ENCODE measurements at places on chromosomes 16 and 17. TPM values are rescaled to one million over a fixed set of nuclear protein-coding genes. Genes with fewer than 3 reads are reported as not detected.

The CCL14 gene
- not detected for total RNA-seq

The KLHL10 gene
- total RNA-seq = not detected

The TNP2 gene
- not detected for total RNA-seq

The CPNE7 gene
- total RNA-seq = 1.2 TPM

The CCDC92B gene
- 0.58 TPM for total RNA-seq

The CRISPLD2 gene
- 83.0 TPM for total RNA-seq

The KRTAP3-1 gene
- total RNA-seq = 1.3 TPM

The TSPOAP1 gene
- total RNA-seq = 87.2 TPM

DNA sequence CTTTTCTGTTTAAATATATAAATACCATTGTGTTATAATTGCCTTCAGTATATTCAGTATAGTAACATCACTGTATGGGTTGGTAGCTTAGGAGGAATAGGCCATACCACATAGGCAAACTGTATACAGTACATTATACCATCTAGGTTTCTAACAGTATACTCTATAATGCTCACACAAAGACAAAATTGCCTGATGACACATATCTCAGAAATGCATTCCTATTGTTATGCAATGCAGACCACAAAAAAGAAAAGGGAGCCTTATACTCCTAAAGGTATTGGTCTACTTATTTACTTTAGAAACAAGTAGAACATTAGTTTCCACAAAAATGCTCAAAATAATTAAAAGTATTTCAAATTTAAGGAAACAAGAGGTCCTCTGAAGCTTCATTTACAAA lies 47.9 kb downstream of the SETD6 start:
- H3K36me3 ChIP-seq = peaks cover 39% of the 10 kb centered on the region
- no peak for DNase-seq
- no peak overlapping the region for H3K4me3 ChIP-seq

DNA sequence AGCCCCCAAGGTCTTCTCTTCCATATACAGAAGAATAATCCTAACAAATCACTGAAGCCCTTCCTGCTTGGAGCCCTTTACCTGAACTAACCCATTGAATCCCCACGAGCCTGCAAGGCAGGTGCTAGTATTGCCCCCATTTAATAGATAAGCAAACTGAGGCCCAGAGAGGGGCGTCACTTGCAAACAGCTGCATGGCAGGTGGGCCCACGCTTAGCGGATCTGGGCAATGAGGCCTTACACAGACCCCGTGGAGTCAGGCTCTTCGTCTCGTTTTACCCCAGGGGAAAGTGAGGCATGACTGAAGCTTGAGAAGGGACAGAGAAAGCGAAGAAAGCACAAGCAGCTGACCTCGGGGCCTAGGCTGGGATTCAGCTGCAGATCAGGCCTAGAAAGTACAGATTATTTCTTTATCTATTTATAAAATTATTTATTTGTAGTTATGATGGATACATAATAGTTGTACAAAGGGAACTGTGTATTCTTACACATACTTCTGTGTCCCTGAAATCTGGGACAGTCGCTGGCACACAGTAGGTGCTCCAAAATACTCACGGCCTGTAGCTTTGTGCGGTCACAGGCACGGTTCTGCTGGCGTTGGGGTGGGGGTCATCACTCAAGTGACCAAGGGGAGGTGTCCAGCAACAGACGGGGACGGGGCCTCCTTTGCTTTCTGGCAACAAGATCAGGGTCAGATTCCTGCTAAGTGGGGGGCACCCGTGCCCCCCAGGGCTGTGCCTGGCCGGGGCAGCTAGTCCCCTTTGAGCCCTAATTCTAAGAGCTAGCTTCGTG lies 223.2 kb upstream of the GSE1 start:
- DNase-seq = peak; percentile 2
- H3K27me3 ChIP-seq = no peaks in the 10 kb centered on the region
- H3K4me1 ChIP-seq = peaks cover 34% of the 10 kb centered on the region

DNA sequence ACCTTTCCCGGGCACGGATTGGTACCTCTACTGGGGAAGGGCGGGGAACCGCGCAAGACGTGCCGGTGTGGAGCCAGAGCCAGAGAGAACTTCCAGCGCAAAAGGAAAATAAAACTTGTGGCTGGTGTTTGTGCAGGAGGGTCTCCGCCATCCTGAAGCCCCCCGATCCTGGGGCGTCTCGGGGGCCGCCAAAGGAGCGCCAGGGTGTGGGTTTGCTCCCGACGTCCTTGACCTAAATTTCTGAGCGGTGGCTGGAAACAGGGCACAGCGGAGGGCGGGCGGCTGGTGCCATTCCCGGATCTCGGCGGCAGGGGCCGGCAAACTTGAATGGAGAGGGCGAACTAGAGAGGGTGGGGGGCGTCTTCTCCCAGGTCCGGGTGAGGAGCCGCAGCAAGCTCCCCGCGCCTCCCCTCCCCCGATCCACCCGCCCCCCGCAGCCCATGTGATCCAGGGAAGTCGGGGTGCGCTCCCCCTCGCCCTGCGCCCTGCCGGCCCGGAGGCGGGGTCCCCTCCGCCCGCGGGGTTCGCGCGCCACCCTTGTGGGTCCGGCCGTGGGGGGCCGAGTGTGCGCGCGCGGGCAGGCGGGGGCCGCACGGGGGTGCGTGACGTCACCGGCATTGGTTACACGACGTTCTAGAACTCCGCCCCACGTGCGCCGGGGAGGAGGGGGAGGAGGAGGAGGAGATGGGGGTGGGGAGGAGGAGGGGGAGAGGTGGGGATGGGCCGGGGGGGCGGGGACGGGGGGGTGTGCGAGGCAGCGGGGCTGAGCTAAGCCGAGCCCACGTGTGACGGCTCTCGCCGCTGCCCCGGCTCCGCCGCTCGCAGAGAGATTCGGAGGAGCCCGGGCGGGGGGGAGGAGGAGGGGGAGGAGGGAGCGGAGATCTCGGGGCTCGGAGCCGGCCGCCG lies at the start of gene MSI2:
TSS of gene MSI2 (plus strand) at position 748 of the 906 bp plus-strand sequence. CDS start 220 bp downstream, outside the sequence.
- DNase-seq = peak; percentile 85
- peak within 1 kb of the TSS; percentile 86 for H3K4me3 ChIP-seq
- H3K4me1 ChIP-seq = peaks cover 37% of the 10 kb centered on the region
- H3K27me3 ChIP-seq = no peaks in the 10 kb centered on the region
- peak within 1 kb of the TSS; percentile 92 for H3K27ac ChIP-seq
- no peaks in the 10 kb centered on the region for H3K36me3 ChIP-seq

- DNase-seq = no peak
- H3K4me3 ChIP-seq = peak overlapping the region; percentile 90
- H3K36me3 ChIP-seq = no peaks in the 10 kb centered on the region
- H3K4me1 ChIP-seq = peaks cover 79% of the 10 kb centered on the region
Measured at GRCh38 chr17:4583782-4584100, 588 bp upstream of the SMTNL2 start.

DNA sequence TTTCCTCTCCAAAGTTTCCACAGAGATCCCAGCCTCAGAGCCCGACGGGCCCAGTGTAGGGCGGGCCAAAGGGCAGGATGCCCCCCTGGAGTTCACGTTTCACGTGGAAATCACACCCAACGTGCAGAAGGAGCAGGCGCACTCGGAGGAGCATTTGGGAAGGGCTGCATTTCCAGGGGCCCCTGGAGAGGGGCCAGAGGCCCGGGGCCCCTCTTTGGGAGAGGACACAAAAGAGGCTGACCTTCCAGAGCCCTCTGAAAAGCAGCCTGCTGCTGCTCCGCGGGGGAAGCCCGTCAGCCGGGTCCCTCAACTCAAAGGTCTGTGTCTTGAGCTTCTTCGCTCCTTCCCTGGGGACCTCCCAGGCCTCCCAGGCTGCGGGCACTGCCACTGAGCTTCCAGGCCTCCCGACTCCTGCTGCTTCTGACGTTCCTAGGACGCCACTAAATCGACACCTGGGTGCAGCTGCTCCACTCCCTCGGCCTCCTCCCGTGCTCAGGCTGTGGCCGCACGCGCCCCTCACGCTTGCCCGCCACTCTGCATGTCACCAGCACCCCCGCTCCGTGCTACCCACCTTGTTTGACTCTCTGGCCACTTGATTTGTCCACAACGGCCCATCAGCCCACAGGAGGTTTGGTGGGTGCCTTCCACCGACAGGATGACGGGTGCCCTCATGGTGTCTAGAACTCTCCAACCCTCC lies 15.3 kb upstream of the STH start:
- H3K4me1 ChIP-seq = no peaks in the 10 kb centered on the region
- H3K27ac ChIP-seq = no peak overlapping the region
- H3K36me3 ChIP-seq = no peaks in the 10 kb centered on the region

GRCh38 chr16:69440250-69440649 lies 15.8 kb downstream of the CYB5B start:
- no peak overlapping the region for H3K4me3 ChIP-seq
- H3K4me1 ChIP-seq = peaks cover 40% of the 10 kb centered on the region
- no peak for DNase-seq
- no peaks in the 10 kb centered on the region for H3K27me3 ChIP-seq
- H3K36me3 ChIP-seq = peaks cover 17% of the 10 kb centered on the region

DNA sequence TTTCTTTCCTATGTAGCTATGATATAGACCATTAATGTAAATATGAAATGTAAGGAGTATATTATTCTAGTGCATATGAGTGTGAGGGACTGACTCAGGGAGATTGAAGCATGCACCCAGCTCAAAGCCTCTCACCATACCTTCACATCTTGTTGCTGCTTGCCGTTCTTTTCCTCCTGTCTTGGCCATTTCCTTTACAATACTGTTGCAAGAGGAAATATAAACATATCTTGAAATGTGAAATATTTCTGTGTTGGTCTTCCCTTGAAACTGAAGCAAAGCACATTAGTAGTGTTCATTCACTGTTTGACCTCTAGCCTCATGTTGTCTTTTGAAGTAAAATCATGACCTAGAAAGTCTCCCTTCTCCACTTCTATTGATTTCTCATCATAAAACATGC lies 46.6 kb downstream of the PHKB start:
- H3K4me3 ChIP-seq = no peak overlapping the region
- no peak for DNase-seq
- H3K27ac ChIP-seq = no peak overlapping the region
- peaks cover 6% of the 10 kb centered on the region for H3K4me1 ChIP-seq
- peaks cover 40% of the 10 kb centered on the region for H3K36me3 ChIP-seq
- no peaks in the 10 kb centered on the region for H3K27me3 ChIP-seq

- H3K4me1 ChIP-seq = peaks cover 5% of the 10 kb centered on the region
- no peak overlapping the region for H3K4me3 ChIP-seq
- H3K27me3 ChIP-seq = peaks cover 16% of the 10 kb centered on the region
- DNase-seq = no peak
- H3K27ac ChIP-seq = no peak overlapping the region
Measured at GRCh38 chr16:77069929-77070328, 121.1 kb upstream of the MON1B start.

DNA sequence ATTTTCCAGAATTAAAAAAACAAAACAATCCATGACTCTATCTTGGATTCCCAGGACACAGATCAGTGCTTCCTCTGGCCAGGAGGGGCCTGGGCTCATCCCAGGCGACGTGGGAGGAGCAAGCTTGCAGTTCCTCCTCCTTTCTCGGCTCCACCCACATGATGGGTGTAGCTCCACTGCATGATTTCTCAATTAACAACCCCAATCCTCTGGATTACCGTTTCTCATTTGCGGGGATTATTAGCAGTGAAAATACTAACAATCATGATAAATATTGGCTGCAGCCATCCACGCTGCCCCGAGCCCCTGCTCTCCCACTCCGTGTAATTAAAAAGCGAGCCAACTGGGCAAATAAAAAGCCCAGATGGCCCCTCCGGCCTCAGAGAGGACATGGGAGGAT lies 46.4 kb upstream of the SDK2 start:
- no peak overlapping the region for H3K4me3 ChIP-seq
- peaks cover 2% of the 10 kb centered on the region for H3K27me3 ChIP-seq

DNA sequence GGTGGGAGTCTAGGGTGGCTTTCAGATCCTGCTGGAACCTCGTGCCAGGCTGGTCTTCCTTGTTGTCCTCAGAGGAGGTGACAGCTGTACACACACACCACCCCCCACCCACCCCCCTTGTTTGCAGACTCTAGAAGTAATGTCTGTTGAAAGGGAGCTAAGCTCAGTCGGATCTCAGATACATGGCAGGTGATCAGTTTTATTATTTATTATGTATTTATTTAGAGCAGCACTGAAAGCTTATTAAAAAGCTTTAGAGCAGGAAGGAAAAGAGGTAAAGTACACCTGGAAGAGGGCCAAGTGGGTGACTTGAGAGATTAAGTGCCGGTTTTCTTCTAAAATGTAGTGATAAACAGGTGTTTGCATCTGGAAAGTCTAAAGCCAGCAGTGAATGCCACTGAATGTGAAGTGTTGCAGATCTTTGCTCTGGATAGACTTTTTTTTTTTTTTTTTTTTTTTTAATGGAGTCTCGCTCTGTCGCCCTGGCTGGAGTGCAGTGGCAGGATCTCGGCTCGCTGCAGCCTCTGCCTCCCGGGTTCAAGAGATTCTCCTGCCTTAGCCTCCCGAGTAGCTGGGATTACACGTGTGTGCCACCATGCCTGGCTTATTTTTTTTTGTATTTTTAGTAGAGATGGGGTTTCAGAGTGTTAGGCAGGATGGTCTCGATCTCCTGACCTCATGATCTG lies 40.2 kb downstream of the FOXK2 start:
- no peaks in the 10 kb centered on the region for H3K36me3 ChIP-seq
- no peak overlapping the region for H3K4me3 ChIP-seq
- no peaks in the 10 kb centered on the region for H3K27me3 ChIP-seq
- DNase-seq = no peak
- H3K4me1 ChIP-seq = peaks cover 7% of the 10 kb centered on the region

DNA sequence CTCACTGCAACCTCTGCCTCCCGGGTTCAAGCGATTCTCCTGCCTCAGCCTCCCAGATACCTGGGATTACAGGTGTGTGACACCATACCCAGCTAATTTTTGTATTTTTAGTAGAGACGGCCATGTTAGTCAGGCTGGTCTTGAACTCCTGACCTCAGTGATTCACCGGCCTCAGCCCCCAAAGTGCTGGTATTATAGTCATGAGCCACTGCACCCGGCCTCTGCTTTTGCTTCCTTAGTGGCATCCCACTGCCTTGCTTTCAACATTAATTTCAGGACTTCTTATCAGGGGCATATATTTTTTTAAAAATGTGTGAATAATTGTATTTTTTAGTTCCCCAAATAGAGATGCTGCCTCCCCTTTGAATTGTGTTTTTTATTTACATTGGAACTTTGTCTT lies 98.8 kb downstream of the SYCE1L start:
- H3K4me3 ChIP-seq = no peak overlapping the region
- no peaks in the 10 kb centered on the region for H3K27me3 ChIP-seq
- peaks cover 37% of the 10 kb centered on the region for H3K4me1 ChIP-seq

GRCh38 chr17:63140255-63140654 lies 174.2 kb downstream of the TANC2 start:
- H3K4me1 ChIP-seq = peaks cover 23% of the 10 kb centered on the region
- peaks cover 2% of the 10 kb centered on the region for H3K36me3 ChIP-seq
- H3K27ac ChIP-seq = no peak overlapping the region
- no peak overlapping the region for H3K4me3 ChIP-seq
- H3K27me3 ChIP-seq = no peaks in the 10 kb centered on the region

- H3K27ac ChIP-seq = no peak overlapping the region
- no peaks in the 10 kb centered on the region for H3K4me1 ChIP-seq
- peaks cover 5% of the 10 kb centered on the region for H3K36me3 ChIP-seq
- no peak overlapping the region for H3K4me3 ChIP-seq
Measured at GRCh38 chr16:1363501-1364041, 11.8 kb downstream of the GNPTG start.

- DNase-seq = no peak
- H3K27ac ChIP-seq = peak overlapping the region; percentile 87
- peaks cover 19% of the 10 kb centered on the region for H3K36me3 ChIP-seq
- H3K27me3 ChIP-seq = no peaks in the 10 kb centered on the region
- H3K4me1 ChIP-seq = peaks cover 21% of the 10 kb centered on the region
Measured at GRCh38 chr16:67571464-67571863, 9.1 kb downstream of the CTCF start.
